ENCODE measurements at places on chromosomes 3 and 15. TPM values are rescaled to one million over a fixed set of nuclear protein-coding genes. Genes with fewer than 3 reads are reported as not detected.

DNA sequence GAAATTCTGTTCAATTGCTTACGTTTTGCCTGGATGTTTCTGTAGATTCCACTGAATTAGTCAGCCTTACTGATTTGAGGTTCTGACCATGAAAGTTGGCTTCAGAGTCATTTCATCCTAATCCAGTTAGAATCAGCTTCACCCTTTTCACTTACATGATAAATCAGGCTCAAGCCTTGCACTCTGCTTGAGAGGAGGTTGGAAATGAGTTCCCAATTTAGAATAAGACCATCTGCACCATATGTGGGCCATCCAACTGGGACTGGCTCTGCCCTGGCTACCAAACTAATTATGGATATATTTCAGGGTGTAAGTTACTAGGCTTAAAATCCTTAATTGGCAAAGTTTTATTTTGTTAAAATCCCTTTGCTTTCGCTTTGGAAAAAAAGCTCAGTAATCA lies 255.7 kb downstream of the CHL1 start:
- DNase-seq: no peak

- no peak for DNase-seq
Observed at GRCh38 chr3:43053291-43053690, 52.6 kb downstream of the POMGNT2 start.

DNA sequence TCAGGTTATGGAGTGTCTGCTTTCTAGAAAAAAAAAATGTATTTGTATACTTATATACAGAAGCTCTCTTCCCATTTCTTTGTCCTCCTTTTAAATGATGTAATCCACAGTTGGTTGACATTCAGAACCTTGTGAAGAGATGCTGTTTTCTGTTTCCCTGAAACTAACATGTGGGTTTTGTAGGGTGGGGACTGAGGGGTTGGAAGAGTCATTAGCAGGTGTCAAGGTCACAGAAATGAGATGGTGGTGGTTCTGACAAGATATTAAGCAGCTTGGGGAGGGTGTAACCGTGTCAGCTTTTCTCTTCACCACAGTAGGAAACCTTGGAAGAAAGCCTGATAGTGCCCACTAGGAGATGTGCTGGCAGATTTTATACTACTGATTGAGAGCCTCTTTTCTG lies 2.4 kb downstream of the RASA2 start:
- no peak for DNase-seq

DNA sequence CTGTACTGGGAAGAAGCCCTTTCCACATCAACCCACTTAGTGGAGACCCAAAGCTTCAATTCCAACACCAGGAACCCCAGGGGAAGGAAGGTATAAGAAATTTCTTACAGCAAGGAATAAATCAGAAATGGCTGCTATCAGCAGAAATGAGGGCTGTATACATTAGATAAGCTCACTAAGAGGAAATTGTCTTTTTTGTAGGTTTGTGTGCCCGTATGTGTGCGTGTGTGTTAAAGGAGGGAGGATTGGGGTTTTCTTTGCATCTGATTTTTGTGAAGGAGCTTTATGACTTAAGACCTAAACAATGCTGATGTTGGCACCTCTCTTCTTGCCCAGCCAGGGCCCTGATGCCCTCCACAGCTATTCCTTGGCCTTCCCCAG lies 18.6 kb downstream of the ARRDC4 start:
- DNase-seq: no peak

DNA sequence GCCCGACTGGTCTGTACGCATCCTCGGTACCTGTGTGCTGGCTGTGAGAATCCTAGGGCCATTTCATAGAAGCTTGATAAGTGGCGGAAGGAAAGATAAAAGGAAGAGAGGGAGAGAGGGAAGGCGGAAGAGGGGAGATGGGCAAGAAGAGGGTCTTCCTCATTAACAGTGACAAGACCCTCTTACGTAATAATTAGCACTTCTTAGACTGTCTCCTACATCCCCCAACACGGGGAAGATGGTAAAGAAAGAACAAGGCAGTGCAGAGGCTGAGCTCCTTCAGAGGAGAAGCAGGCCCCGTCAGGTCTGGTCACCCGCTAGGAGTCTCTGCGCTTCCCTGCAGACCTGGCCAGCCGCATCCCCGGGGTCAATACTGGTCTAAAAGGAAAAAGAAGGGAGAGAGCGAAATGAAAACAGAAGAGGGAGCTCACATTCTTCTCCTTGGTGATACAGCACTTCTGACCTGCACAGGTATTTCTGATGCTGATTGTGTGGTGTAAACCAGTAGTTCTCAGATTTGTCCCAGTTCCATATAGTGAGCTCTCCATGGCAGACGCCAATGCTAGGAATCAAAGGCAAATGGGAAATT lies 19.0 kb upstream of the FAM240A start:
- DNase-seq: no peak

DNA sequence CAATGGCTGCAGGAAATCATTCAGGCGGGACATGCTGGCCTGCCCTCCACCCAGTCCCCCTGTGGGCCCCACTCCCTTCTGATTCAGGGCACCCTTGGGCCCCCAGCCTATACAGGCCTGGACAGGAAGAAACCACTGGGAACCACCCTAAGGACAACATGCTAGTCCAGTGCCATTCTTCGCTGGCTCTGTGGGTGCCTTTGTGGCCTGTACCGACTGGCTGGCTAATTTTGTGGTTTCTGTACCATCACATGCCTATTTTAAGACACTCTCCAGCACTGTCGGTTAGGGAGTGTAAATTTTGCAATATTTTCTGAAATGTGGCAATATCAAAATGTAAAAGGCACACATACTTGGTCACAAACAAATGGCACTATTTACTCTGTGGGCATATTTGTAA lies 61.4 kb upstream of the POLG start:
- DNase-seq: no peak

GRCh38 chr3:21894459-21895340 lies 143.7 kb upstream of the ZNF385D start:
- DNase-seq: peak; percentile 20

- no peak for DNase-seq
Observed at GRCh38 chr3:134793562-134793961, 1.5 kb upstream of the EPHB1 start.

- DNase-seq: no peak
Observed at GRCh38 chr3:94349310-94349878, 286.5 kb downstream of the NSUN3 start.

GRCh38 chr15:89179966-89180875 lies 41.2 kb downstream of the RLBP1 start:
- DNase-seq: no peak

- no peak for DNase-seq
Observed at GRCh38 chr3:30308131-30308530, 298.3 kb upstream of the TGFBR2 start.

DNA sequence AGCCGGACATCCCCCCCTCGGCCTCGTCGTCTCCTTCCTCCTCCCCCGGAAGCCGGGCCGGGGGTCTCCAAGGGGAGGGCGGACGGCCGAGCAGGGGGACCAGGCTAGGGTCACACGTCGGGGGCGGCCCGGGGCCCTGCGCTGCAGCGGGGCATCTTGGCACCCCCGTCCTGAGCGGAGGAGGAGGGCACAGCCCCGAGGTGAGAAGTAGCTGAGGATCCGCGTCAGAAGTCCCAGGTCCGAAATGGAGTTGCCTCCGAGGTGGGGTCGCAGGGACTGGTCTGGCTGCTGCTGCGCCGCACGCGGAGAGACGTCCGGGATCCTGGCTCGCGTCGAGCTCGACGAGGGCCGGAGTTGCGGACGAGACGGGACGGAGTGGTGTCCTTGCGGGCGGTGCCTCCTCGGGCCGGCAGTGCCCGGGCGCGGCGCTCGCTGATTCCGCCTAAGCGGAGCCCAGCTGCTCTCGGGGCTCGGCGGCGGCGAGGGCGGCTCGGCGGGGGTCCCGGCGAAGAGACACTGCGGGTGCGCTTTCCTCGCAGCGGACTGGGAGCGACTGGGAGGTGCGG lies at the start of gene ADCY5:
Gene ADCY5, minus strand, starts transcription at position 555 of the 566 bp plus-strand sequence. Its CDS starts 545 bp downstream, at position 10.
- DNase-seq: peak; percentile 44

- peak; percentile 42 for DNase-seq
Observed at GRCh38 chr3:56923526-56924224, 121.9 kb upstream of the ARHGEF3 start.

- DNase-seq: no peak
Observed at GRCh38 chr15:78023865-78024518, 53.5 kb downstream of the TBC1D2B start.

DNA sequence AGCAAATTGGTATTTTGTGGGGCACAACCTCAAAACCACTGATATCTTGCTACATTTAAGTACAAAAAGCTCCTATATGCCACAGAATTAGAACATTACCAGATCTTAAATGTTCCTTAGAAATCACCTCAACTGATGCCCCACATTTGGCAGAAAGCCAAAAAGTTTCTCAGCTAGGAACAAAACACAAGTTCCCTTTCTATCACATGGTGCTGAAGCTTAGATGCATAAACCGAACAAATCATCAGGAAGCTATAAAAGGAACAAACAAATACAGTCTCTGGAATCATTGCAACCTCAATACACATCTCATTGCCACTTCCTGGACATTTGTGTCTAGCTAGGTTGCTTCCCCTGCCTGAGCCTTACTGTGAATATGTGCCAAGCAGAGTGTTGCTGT lies 492.6 kb downstream of the LPP start:
- peak; percentile 23 for DNase-seq

DNA sequence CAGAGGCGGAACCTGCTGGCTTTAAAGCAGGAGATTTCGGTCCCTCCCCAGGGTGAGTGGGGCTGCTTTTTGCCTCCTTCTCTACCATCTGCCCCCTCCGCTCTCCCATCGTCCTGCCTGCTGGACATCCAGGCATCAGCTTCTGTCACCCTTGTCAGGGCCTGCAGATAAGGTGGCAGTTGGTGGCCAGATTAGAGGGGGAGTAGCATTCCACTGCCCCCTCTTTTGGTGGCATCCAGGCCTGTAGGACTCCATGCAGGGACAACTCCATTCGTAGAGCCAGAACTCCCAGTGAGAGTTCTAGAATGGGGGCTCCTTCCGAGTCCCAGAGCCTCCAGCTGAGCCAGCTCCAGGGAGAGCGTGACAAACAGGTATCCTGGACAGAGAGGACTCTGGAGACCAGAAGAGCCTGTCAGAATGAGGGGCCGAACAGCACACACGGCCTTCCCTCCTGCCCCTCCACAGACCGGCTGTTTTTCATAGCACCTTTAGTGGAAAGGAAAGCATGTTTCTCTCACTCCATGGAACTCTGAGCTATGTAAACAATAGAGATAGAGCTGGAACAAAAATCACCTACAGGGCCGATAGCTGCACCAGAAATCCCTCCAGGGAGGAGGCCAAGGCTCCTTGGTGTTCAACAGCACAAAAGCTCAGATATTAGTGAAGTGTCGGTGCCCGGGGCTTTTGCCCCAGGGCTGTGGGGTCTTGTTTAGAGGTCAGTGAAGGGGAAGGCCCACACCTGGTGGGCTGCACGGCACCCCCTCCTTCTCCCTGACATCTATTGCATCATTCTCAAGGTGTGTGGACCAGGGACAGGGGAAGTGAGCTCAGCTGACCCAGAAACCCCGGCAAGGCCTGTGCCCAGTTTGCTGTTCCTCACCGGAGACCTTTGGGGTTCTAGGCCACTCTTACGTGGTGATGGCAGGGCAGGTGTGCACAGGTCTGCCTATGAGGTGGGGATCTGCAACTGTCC lies 34.2 kb downstream of the MAGEF1 start:
- DNase-seq: no peak

DNA sequence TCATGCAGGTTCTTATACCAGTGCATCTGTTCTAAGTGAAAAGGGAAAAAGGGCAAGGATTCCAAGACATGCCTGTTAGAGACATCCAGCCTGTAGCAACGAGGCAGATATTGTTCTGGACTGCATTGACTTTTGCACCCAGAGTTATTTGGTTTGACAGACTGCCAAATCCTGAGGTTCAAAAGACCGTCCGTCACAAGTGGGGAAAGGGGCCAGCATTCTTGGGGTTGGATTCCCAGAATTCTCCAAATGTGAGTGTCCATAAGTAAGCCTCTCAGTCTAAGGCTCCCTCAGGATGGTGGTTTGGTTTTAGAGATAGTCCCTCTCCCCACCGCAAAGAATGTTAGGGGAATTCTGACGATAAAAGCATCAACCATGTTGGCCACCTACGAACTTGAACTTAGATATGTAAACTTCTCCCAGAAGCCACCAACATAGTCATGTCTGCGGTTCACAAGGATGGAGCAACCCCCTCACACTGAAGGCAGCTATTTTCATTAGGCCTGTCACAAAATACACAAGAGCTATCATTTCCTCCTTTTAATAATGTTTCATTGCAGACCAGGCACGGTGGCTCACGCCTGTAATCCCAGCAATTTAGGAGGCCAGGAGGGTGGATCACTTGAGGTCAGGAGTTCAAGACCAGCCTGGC lies 13.6 kb upstream of the LACTB start:
- DNase-seq: peak; percentile 71

DNA sequence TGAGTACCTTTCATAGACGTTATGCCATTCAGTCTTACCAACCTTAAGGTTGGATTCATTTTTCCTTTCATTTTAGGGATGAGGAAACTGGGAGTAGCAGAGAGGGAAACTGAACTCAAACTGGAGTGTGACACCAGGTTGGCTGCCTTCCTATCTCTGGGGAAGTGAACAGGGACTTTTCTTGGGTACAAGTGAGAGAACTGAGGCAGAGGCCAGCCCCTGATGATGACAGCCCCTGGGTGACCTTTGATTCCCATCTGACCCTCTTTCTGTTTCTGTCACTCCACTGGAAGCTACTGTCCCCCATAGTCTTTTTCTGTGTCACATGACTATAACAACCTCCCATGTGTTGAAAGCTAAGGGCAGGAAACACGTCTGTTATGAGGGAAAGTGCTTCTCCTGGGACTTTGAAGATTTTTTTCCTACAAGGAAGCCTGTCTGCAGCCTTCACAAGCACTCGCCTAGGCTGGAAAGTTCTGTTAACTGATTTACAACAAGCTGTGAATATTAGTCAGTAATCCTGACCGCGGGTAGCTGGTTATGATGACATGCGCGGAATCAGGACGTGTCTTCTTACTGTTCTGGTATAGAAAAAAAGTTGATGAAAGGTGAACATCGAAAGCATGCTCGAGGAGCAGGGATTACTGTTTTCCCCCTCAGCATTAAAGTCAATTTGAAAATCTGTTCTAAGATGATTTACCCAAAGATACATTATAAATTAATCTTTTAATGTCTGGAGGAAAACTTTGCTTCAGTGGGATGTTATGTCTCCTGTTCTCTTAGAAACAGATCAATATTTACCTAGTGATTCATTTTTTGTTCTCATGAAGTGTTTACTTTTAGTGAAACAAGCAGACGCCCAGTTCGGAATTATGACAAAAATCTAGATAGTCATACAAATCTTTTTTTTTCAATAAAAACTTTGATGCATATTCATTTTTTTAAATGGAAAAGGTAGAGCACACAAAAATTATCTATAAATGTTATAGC lies 31.5 kb downstream of the ABHD2 start:
- DNase-seq: peak; percentile 67

DNA sequence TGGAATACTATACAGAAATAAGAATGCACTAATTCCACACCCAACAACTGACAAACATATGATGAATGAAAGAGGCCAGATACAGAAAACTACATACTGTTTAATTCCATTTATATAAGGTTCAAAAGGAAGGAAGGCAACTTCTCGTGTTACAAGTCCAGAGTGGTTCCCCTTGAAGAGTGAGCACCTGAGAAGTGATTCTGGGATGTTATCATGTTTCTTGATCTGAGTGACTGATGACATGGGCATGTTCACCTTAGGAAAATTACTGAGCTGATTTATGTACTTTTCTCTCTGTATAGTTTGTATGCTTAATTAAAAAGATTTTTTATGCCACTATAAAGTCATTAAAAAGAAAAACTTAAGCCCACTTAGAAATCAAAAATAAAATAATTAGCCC lies 13.6 kb downstream of the CCDC12 start:
- DNase-seq: no peak

- DNase-seq: no peak
Observed at GRCh38 chr3:12121466-12121865, 37.2 kb downstream of the TIMP4 start.

SERP1 gene
- 165 TPM for polyA plus RNA-seq

CD80 gene
- not detected for polyA plus RNA-seq

FAM227B gene
- 9.2 TPM for polyA plus RNA-seq

PRR20G gene
- polyA plus RNA-seq: not detected

STAC gene
- 0.53 TPM for polyA plus RNA-seq

C3orf85 gene
- 52.2 TPM for polyA plus RNA-seq

HIGD2B gene
- polyA plus RNA-seq: not detected

All from hepatocyte (in vitro differentiated cells).